Right forelimb (tissue), 1 donor: ENCODE measurements at places on chromosomes 2 and 18.

GRCh38 chr2:144922519-144922918 lies 402.6 kb upstream of the ZEB2 start:
- DNase-seq: no peak

GRCh38 chr2:158317642-158318041 lies 138.9 kb downstream of the CCDC148 start:
- no peak for DNase-seq

- DNase-seq: no peak
Measured at GRCh38 chr18:33699372-33699771, 121.4 kb downstream of the ASXL3 start.

DNA sequence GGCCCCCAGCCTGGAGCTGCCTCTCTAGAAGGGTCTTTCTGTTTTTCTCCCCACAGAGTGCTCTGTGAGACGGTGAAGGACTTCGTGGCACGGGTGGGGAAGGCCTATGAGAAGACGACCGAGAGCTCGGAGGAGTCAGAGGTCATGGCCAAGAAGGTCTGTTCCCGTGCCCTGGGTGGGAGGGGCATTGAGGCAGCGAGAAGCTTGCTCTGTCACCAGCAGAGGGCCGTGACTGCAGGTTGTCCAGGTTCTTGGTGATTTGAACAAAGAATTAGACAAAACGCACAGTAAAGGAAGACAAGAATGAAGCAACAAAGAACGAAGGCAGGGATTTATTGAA lies 93.9 kb downstream of the DGKD start:
- no peak for DNase-seq

GRCh38 chr2:136238286-136239078 lies 120.5 kb upstream of the CXCR4 start:
- no peak for DNase-seq

GRCh38 chr2:43818761-43819160 lies 19.9 kb downstream of the ABCG5 start:
- DNase-seq: no peak
